NCI-H2029 (cell line): ENCODE measurements at places on chromosomes 2 and 18.

DNA sequence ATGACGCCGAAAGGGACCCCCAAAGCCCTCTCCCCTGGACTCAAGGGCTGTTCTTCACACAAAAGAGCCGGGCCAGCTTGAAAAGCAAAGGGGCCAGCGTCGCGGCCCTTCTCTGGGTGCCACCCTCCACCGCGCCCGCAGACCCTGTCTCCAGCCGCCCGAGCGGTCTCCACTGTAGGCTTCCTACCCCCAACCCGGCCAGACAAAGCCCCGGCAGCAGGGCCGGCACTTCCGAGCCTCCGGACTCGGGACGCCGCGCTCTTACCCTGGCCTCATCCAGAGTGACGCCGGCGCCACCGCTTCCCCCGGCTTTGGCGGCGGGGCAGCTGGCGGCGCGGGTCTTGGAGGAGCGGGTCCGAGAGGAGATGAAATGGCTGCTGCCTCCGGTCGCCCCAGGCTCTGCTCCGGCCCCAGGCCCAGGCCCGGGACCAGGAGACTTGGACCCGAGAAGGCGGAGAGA is 603 bp downstream of the ATAD2B start:
- no peak for DNase-seq

- no peak for DNase-seq
Observed at GRCh38 chr2:182929972-182930371, 63.5 kb upstream of the FRZB start.

DNA sequence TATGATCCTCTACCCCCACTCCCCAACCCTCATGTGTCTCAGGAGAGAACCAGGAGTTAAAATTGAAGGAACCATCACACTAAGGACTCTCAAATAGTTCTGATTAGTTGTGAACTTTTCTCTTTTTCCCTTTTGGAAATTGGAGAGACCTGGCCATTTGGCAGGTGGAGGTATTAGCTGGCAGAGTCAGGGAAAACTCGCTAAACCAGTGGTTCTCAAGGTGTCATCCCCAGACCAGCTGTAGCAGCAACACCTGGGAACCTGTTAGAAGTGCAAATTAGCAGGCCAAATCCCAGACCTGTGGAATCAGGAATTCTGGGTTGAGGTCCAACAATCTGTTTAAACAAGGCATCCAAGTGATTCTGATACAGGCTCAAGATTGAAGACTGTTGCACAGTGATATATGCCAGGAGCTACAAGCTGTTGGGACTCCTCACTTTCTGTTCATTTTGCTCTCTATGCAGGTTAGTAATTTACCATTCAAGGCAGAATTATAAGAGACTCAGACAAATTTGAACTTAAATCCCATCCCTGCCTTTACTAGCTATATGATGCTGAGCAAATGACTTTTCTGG is 2.8 kb upstream of the TMEM131 start:
- DNase-seq = no peak

DNA sequence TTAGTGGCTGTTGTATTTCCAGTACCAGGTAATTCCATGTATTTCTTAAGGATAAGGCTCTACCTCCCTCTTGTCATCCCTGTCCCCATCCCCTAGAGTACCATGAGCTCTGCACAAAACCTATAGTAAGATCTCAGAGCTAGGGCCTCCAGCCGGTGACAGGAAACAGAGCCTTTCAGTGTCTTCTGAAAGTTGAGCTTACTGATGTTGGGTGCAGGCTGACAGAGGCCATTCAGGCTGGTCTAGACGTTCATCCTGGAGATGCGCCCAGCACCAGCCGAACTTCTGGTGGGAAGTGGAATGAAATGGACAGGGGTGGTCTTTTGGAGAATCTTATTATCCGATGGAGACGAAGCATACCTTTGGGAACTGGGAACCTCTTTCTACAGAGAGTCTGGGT is 16.7 kb upstream of the LYPD6B start:
- DNase-seq = no peak

- DNase-seq = peak; percentile 68
Observed at GRCh38 chr2:178522950-178523595, 42.8 kb downstream of the PLEKHA3 start.

DNA sequence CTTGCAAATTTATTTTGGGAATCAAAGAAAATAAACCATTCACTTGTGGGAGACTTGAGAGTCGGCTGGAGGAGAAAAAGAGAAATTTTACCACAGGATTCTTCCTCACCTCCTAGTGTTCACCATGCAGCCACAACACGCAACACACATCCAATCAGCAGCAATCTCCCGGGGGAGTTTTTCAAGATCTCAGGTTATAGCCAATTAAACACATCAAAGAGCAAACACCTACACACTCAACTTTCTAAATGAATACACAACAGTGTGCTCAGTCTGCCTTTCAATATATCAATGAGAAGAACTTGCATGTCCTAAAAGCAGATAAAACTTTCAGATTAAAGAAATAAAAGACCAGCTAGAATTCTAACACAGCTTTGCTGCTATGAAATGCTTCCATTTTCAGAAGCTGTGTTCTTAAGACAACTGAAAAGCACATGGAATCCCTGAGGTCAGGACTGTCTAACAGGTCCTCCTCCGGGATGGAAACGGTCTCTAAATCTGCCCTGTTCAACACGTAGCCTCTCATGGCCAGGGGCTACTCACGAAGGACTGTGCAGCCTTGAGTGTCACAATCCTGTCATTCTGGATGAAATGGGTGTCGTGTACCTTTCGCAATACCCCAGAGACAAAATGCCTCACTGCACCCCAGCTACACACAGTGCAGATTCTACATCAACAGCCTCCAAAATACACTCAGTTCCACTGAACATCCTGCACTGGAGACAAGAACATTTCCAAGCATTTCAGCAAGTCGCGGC is 84.2 kb downstream of the ZNF516 start:
- DNase-seq = no peak

DNA sequence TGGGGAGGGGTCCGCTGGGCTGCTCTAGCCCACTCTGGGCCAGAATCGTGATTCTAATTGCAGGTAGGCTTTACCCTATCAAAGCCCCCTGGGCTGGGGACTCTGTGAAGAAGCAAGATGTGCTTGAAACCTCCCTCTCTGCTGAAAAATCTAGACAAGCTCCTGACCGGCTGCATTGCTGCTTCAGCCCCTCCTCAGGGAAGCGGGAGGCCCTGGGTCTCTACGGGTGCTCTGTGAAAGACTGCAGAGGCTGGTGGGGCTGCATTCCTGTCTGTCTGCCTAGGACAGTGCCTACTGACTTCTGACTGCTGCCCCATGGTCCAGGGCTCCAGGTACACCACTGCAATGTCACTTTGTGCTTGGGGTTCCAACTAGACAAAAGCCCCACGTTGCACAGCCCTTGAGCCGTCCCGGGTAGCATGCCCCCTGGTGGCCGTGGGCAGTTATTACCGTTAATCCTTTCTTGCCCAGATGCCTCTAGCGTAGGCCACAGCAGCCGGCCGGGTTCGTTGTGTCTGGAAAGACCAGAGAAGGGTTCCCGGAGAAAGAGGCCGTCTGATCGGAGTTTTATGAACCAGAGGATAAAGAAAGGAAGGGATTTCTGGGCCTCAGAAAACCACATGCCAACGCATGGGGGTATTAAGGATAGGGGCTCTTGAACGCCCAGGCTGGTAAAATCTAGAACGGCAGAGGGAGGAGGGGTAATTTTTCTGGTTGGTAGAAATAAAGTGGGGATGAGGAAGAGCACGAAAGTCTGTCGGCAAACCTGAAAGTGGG is 15.9 kb upstream of the C1QL2 start:
- DNase-seq = peak; percentile 5

GRCh38 chr2:104871649-104871971 is 17.7 kb downstream of the POU3F3 start:
- DNase-seq = no peak

DNA sequence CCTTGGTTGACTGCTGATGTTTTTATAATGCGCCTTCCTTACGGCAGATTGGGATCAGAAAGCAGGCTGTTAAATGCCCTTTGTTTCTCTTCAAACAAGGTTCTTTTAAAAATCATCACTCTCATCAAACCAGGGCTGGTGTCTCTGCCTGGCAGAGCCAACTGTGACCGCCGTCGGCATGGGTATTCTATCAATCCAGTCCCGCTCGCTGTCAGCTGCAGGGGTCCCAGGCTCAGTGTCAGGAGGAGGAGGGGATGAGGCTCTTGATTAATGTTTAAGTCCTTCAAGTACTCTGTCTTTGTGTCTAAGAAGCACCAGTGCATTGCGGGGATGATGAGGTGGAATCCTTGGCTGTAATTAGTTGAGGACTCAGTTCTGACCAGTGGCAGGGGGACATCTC is 348.1 kb downstream of the RNF144A start:
- no peak for DNase-seq

DNA sequence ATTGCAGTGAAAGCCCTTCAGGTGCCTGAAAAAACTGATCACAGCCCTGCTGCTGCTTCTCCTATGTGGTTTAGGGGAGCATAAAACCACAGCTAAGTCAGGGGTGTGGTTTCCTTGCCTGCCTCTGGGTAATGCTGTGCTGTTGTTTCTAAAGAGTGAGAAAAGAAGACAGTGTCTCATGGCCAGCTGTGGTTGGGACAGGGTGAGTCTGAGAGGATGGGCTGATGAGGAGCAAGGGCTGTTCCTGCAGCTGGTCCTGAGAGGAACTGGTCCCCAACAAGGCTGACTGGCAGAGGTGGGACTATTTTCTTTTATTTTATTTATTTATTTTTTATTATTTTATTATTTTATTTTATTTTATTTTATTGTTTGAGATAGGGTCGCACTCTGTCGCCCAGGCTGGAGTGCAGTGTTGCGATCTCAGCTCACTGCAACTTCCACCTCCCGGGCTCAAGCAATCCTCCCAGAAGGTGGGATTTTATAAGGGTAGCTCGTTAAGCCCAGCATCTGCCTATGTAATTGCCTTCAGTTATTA is 236.7 kb downstream of the FHOD3 start:
- no peak for DNase-seq

DNA sequence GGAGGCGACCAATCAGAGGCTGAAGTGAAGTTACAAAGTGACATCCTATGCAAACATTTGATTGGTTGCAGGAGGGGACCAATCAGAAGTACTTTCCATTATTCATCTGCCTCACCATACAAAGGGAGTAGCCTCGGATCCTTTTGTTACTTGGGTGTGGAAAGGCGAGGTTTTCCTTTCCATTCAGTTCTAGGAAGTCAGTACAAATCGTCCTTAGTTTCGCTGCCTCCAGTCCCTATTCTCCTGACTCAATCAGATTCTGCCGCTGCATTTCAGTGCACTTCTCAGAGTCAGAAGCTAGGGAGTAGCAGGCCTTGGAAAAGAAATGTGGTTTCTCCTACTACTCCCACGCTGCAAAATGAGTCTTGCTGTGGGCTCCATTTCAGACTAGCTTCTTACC is 149.4 kb downstream of the DTNA start:
- DNase-seq = no peak

DNA sequence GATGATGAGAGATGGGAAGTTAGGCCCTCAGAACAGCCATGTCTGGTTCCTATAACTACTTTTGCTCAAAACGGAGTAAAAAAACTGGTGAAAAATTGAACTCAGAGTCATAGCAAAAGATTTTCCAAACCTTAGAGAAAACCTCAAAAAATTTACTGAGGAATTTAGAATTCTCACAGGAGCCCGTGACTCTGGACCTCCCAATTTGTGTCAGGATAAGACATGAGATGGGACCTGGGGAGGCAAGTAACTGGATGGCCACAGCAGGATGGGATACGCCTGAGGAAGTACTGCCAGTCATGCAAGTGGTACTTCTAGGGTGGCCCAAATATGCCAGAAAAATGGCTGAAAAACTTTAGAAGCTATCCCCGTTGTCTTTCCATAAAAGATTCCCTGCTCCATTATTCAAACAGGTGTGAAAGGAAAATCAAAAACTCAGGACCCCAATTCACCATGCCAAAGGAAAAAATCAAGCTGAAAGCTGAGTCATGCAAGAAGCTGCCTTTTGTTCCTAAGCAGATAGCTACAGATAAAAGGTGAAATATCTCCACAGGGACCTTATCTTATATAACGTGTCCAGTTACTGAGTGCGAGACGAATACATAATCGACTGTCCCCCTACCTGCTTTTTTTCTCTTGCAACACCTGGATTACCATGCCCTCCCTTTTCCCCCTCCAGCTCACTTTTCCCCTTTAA is 34.1 kb upstream of the LIPG start:
- DNase-seq = no peak

- no peak for DNase-seq
Observed at GRCh38 chr2:219675221-219675620, 47.8 kb downstream of the SLC4A3 start.

DNA sequence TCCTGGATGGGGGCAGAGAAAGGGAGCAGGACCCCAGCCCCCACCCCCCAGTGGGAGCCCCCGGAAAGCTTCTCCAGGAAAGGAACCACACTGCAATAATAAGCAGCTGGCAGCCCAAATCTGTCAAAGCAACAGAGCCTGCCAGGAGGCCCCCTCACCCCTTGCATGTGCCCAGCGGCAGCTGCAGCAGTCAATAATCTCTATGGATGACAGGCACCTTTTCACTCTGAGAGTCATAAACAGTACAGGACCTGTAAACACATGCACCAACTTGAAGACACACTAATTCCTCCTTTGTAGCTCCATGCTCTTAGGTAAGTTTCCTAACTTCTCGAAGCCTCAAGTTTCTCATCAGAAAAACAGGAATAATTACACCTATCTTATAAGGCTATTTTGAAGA is 26.2 kb upstream of the KDM3A start:
- DNase-seq = no peak

DNA sequence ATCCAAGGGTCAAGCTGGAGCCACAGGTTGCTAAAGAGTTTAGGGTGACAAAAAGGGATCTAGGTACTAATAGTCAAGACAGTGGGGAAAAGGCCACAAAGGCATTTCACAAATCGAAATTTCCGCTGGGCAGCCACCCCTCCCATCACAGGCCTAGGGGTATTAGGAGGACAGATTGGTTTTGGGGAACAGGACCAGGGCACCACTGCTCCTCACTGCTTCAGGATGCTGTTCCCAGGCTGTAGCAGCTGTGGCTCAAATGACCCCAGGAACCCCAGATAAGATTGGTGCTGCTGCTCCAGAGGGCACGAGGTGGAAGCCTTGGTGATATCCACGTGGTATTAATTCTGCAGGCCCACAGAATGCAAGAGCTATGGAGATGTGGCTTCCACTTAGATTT is 22.7 kb downstream of the KLHL23 start:
- no peak for DNase-seq

DNA sequence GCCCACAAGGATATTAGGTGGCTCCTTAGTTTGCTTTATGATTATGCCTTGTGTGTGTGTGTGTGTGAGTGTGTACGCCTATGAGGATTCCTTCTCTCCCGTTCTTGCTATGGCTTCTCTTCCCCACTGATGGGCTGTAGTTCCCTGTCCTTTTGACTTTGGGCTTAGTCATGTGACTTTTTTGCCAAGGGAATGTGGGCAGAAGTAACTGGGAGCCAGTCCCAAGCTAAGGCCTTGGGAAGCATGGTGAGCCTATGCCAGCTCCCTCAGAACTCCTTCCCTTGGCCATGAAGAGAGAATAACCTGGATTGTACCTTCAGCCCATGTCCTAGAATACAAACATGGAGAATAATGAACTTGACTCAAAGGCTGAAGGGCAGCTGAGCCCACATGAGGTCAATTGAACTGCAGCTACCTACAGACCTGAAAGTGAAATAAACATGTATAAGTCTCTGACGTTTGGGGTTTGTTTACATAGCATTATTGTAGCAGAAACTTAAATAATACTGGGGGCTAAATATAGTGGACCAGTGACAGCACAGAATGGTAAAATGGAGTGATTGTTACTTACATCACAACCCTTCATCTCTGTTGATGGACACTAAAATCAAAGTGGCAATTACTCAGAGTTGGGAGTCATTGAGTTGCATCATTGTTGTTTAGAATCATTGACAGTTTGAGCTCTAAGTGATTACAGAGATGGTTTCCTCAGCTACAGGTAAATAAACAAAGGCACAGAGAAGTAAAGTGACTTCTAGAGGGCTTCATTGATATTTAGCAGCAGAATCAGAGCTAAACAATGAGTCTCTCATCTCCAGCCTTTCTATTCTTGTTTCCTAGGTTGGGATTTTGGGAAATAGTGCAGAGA is 15.3 kb upstream of the IL36G start:
- no peak for DNase-seq

GRCh38 chr2:176675271-176675949 is 406.2 kb downstream of the MTX2 start:
- no peak for DNase-seq
